IMR-90 (cell line): ENCODE measurements at places on chromosomes 12 and 14. TPM values are rescaled to one million over a fixed set of nuclear protein-coding genes. Genes with fewer than 3 reads are reported as not detected.

Gene SLC17A8
- not detected in 2 replicates for total RNA-seq

Gene SYCP3
- total RNA-seq, result under 0.01 TPM in 1 of 2 replicates, not detected in the other

Gene USP44
- 33.5 and 40.3 TPM in 2 replicates for total RNA-seq

Gene MANSC4
- not detected in 2 replicates for total RNA-seq

Gene SERPINA4
- not detected in 2 replicates for total RNA-seq

Gene MDM2
- 196 and 235 TPM in 2 replicates for total RNA-seq

Gene OAS3
- total RNA-seq, result 4.1 and 4.4 TPM in 2 replicates

Gene TPH2
- total RNA-seq, result not detected in 2 replicates
